Hypothalamus (tissue), 51 donors: ENCODE measurements at places on chromosomes 16 and 17.

DNA sequence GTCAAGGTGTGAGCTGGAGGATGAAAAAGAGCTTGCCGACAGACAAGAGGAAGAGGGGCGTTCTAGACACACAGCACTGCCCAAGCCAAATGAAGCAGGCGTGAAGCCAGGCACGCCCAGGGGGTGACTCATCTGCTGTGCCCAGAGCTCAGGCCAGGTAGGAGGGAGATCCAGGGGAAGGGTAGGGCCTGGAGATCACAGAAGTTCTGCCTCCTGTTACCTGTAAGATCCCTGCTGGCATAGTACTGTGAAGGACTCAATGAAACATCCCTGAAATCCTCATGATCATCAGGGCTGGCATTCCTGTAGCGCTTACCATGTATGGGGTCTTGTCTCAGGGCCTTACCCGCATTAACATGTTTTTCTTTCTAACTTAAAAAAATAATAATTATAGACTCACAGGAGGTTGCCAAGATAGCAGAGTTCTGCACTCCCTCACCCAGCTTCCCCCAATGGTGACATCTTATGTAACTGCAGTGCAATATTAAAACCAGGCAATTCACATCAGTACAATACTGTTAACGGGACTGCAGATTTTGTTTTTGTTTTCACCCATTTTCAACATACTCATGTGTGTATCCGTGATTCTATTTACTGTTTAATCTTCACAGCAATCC, 158.6 kb downstream of the XYLT1 start:
- DNase-seq = no peak

DNA sequence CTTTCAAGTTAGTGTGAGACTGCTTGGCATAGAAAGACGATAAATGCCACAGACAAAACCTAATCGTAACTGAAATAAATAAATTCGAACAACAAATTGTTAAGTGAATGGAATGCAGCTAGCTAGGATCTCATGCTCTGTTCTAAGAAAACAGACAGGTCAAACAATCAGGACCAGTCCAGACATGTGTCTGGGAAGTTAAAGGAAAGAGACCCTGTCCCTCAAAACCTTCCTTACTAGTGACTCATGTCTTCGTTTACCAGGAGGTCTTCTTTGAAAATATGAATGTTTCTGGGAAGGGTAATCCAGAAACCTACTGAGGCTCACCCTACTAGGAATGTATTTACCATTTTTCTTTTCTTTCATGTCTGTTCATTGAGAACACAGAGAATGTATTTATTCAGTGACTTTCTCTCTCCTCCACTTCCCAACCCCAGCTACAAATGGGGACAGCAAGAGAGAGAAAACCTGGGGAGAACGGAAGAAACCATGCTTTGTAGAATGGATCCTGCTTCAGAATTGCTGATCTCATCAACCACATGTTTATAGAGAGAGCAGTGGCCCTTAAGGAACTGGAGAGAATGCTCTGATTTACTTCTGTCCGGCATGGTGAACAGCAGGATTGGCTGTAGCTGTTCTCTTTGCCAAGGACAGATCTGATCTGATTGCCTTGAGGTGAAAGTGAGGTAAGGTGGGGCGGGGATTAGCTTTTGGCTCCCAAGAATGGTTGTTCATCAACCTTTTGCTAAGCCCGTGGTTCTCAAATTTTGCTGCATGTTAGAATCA, 39.4 kb upstream of the DHX8 start:
- DNase-seq = no peak

DNA sequence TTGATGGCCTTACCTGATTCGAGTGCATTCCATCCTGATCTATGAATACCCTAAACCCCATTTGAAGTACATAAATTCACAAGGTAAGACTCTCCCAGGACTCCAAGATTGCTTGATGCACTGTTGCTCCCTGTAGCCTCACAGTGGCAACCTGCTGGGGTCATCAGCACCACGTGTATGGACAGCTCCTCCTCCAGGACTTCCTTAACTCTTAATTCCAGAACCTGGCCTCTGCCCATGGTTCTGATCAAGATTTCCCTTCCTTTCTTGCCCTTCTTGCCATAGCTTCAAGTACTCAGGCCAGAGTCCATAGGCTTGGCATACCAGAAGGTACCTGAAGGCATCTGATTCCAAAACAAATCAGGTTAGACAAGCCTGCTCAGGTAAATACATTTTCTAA, 34.0 kb upstream of the NLK start:
- DNase-seq = no peak

DNA sequence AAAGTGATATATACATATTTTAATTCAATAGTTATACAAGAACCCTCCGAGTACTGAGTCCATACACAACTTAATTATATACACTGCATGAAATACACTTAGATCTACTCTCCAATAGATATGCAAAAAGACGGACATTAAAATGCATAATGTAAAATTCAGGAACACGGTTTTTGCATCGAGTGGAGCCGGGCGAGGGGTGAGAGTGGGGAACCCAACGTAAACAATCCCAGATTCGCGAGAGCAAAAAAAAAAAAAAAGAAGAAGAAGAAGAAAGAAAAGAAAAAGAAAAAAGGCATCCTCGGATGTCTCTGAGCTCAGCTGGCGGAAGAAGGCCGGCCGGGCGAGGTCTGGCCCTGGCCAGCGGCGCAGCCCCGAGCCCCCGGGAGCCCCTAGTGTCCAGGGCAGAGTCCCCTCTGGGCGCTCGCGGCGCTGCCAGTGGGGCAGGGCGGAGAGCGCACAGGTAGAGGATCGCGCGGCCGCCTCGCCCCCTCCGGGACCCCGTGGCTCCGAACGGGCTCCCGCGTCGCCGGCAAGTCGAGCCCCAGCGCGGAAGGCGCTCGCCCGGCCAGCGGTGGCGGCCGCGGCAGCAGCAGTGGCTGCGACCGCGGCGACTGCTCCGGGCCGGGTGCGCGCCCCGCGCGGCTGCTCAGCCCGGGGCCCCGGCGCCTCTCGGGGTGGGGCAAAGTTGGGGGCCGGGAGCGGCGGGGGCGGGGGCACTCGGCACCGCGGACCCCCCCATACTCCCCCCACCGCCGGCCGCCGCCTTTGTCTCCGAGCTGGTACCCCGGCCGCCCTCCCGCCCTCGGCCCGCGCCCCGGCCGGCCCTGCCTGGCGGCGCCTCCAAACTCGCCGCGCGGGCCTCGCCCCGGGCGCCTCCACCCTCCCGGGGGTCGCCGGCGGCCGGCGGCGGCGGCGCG, 9.6 kb upstream of the ZFHX3 start:
- DNase-seq = no peak

GRCh38 chr17:57357392-57357784, 101.1 kb downstream of the MSI2 start:
- DNase-seq = no peak

- DNase-seq = no peak
Observed at GRCh38 chr17:4045487-4045886, 81.2 kb upstream of the ATP2A3 start.

GRCh38 chr16:10862438-10862837, 14.6 kb upstream of the CIITA start:
- DNase-seq = no peak

DNA sequence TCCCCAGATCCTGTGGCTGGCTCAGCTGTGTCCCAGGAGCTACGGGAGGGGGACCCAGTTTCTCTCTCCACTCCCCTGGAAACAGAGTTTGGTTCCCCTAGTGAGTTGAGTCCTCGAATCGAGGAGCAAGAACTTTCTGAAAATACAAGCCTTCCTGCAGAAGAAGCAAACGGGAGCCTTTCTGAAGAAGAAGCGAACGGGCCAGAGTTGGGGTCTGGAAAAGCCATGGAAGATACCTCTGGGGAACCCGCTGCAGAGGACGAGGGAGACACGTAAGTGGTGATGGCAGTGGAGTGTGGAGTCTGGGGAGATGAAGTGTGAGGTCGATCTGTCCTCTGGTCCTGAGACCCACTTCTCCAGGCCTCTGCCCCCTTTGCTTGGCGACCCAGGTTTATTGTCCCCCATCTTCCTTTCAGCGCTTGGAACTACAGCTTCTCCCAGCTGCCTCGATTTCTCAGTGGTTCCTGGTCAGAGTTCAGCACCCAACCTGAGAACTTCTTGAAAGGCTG, 585 bp downstream of the WRAP53 start:
- no peak for DNase-seq

DNA sequence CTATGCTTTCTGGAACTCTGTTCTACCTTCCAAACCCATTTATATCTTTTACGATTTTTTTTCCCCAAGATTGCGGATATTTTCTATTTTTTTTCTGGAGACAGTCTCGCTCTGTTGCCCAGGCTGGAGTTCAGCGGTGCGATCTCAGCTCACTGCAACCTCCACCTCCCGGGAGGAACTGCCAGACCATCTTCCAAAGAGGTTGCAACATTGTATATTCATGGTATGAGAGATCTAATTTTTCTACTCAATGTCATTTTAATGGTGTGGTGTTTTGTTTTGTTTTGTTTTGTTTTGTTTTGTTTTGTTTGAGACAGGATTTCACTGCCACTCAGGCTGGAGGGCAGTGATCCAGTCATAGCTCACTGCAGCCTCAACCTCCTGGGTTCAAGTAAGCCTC, 8.5 kb upstream of the BMERB1 start:
- DNase-seq = no peak

DNA sequence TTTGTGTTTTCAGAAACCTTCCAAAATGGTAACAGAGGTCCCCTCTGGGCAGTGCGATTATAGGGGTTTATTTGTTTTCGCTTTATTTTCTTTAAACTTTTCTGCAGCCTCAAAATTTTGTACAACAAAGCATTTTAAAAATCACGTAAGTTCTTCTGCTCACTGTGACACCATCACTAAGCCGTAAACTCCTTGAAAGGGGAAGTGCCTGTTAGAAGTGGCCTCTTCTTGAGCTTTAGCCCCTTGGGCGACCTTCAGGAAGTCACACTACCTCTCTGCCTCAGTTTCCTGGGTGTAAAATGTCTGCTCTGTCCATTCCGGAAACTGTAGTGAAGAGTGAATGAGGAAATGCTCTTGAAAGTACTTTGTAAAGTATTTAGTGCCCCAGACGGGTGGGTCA, 26.6 kb downstream of the ARHGAP27 start:
- DNase-seq = no peak

DNA sequence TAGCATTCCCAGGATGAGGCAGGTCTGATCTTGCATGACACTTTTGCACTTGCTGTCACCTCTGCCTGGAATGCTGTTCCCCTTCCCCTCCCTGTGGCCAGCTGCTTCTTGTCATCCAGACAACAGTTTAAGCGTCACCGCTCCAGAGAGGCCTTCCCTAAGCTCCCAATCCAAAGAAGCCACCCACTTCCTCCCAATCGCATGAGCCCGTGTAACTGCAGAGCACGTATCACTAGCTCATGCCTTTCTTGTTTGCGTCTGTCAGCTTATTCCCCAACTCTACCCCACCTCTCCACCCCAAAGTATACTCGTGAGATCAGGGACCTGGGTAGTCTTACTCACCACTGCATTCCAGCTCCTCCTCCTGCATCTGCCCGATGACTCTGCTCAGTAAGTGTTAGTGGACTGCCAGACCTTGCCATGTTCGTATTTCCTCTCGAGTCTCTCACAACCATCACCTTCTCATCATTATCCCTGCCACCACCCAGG, 92.8 kb downstream of the GAS7 start:
- DNase-seq = no peak

DNA sequence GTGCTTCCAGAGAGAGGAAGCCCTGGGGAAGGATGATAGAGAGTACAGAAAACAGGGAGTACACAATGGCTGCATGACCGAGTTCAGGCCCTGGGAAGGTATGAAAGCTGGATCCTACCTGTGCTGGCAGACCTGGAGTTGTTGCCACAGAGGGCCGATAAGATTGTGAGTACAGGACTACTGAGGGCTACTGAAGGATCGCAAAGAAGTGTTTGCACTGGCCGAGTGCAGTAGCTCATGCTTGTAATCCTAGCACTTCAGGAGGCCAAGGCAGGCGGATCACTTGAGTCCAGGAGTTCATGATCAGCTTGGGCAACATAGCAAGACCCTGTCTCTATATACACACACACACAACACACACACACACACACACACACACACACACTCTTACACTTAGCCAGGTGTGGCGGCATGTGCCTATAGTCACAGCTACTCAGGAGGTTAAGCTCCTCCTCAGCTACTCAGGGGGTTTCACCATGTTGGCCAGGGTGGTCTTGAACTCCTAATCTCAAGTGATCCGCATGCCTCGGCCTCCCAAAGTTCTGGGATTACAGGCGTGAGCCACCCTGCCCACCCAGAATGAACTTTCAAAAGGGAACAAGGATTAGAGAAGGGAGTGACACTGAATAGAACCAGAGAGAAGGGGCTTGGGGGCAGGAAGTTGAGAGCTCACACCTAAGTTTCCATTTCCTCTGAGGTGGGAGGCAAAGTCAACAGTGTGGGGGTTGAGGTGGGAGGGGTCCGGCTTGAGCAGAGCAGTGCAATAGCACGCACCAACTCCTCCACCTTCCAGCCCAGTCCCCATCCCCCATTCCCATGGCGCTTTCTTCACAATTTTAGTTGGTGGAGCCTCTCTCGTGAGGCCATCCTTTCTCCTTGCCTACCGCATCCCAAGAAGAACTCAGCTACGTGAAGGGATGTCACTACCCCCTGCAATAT, 7.5 kb downstream of the SCIMP start:
- DNase-seq = no peak

DNA sequence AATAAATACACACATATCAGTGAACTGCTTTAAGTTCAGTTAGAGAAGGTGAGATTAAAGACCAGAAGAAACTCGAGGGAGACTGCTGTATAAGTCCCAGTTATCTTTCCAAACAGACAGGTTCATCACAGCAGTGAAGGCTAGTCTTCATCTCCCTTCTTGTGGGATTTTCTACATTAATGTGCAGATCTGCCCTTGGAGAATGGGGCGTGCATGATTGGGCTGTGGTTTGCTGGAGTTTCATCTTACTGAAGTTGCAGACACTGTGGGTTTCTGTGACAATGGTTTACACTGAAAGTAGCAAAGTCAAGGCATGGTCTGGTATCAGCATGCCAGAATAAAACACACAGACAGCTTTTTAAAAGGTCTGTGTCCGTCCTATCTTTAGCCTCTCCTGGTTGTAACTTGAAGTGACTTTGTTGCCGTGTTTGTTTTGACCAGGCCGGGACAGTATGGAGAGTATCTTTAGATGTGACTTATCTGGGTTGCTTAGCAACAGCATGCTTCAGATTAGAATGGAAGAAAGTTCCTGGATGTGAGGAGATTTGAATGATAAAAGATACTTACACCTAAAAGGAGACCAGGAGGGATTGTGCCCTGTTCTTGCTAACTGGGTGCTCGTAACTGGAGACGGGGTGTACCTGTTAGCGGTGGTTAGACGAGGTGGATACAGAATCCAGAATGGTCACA, 16.1 kb downstream of the NAA60 start:
- no peak for DNase-seq

GRCh38 chr17:49993423-49994060, 1.5 kb downstream of the DLX3 start:
- no peak for DNase-seq

- no peak for DNase-seq
Observed at GRCh38 chr17:46167267-46167666, 26.0 kb downstream of the KANSL1 start.
